ENCODE measurements at places on chromosomes 4 and X.
A peak's percentile ranks its signal among the peaks of the same experiment; 100 is the strongest.

DNA sequence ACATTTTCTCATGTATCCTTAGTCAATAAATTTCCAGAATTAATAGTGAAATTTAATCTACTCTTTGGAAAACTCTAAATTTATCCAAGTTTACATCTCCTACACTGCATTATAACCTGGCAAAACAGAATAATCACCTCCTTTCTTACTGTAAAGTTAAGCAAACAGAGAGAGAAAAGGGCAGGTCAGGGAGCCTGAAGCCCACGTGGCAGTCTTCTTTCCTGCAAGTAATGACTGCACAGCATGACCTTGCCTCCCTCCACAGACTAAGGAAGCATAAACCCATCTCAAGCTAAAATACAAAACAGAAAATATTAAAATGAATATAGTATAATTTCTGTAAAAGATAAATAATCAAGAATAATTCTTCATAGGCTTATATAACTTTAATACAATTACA lies 1153.0 kb downstream of the C4orf33 start:
- no peak for DNase-seq
- no peaks in the 10 kb centered on the region for H3K27me3 ChIP-seq
- H3K4me1 ChIP-seq = no peaks in the 10 kb centered on the region
- no peak overlapping the region for H3K27ac ChIP-seq
- H3K36me3 ChIP-seq = no peaks in the 10 kb centered on the region

- peaks cover 15% of the 10 kb centered on the region for H3K4me1 ChIP-seq
- no peaks in the 10 kb centered on the region for H3K36me3 ChIP-seq
- no peak overlapping the region for H3K27ac ChIP-seq
- DNase-seq = no peak
- H3K27me3 ChIP-seq = no peaks in the 10 kb centered on the region
Observed at GRCh38 chr4:107996949-107997788, 7.5 kb downstream of the HADH start.

DNA sequence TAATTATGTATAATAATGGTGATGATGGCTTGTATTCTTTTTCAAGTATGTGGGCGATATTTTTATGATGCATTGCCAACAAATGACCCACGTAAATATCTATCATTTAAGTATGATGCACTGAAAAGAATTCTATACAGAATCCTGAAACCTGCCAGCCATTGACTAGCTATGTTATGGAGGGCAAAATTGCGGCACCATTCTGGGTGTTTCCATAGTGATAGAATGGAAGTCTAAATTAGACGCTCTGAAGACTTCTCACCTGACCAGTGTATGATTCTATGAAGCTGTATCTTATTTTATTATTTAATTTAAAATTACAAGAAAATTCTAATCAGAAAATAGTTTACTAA lies 677 bp upstream of the CENPC start:
- no peaks in the 10 kb centered on the region for H3K27me3 ChIP-seq
- H3K4me1 ChIP-seq = peaks cover 5% of the 10 kb centered on the region
- H3K36me3 ChIP-seq = no peaks in the 10 kb centered on the region
- H3K27ac ChIP-seq = peak overlapping the region; percentile 98

DNA sequence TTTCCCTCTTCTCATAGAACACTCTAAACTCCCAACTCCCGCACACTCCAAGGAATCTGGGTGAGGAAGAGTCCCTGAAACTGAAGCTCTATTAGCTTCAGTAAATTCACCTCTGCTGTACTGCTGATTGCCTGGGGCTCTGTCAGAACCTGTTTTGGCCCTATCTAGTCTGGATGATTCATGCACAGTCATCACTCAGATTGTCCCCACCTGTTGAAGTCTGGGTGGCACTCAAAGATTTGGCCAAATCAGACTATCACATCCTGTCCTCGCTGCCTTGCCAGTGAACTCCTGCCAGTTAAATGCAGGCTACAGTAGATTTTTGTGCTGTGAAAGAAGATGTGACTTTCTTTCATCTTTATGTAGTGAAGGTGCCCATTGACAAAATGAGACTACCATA lies 63.5 kb upstream of the EMCN start:
- DNase-seq = no peak
- H3K27me3 ChIP-seq = no peaks in the 10 kb centered on the region
- H3K4me3 ChIP-seq = no peak overlapping the region
- no peak overlapping the region for H3K27ac ChIP-seq

- H3K36me3 ChIP-seq = no peaks in the 10 kb centered on the region
- no peaks in the 10 kb centered on the region for H3K4me1 ChIP-seq
- no peak overlapping the region for H3K4me3 ChIP-seq
- H3K27ac ChIP-seq = no peak overlapping the region
Observed at GRCh38 chr4:184861047-184861446, 35.3 kb upstream of the ACSL1 start.

DNA sequence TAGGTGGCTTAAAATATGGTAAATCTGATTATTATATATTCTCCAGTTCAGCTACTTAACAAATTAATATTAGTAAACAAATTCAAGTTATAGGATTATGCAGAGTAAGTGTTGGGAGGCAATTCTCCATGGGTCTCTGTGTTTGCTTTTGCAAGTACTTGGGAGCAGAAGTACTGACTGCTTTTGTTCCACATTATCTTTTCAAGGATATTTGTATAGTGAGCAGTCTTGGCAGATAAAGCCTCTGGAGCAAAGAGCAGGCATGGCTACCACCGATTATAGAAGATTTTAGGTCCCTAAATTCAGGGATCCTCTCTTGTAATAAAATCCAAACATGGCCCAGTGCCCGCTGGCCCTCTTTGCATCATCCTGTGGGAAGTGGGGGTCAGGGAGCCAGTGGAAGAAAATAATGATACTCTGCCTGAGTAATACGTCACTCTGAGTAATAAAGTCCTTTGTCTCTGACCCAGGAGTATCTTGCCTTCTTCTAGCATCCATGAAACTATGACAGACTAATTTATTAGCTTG lies 23.2 kb downstream of the NDNF start:
- H3K36me3 ChIP-seq = no peaks in the 10 kb centered on the region
- H3K4me1 ChIP-seq = no peaks in the 10 kb centered on the region
- no peaks in the 10 kb centered on the region for H3K27me3 ChIP-seq
- H3K4me3 ChIP-seq = no peak overlapping the region

Measured in naive thymus-derived CD4-positive, alpha-beta T cell (primary cell).